ENCODE measurements at places on chromosomes 6 and 20.

- no peak for DNase-seq
Measured at GRCh38 chr6:161961046-161961445, 687.2 kb upstream of the AGPAT4 start.

- DNase-seq: no peak
Measured at GRCh38 chr6:3085074-3085473, 16.8 kb downstream of the RIPK1 start.

DNA sequence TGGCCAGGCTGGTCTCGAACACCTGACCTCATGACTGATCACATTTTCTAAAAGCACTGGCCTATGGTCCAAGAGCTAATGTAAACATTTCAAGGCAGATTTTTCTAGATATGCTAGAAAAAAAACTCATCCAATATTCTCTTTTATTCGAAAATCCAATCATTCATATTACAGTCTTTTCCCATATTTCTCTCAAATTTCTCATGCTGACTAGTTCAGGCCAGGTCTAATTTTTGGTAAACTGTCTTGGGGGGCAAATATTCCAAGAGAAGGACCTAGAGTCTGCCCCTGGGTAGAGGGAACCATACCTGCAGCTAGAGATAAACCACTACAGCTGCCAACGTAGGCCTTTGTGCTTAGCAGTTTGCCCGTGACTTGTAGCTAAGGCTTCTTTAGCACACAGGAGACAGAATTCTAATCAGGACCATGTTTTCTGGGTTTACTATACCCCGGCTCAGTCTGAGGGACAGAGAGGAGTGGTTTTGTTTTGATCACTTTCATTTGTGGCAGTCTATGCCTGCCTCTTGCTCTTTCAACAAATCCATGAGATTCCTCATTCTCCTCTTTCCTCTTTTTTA, 71.8 kb upstream of the CITED2 start:
- DNase-seq: no peak

DNA sequence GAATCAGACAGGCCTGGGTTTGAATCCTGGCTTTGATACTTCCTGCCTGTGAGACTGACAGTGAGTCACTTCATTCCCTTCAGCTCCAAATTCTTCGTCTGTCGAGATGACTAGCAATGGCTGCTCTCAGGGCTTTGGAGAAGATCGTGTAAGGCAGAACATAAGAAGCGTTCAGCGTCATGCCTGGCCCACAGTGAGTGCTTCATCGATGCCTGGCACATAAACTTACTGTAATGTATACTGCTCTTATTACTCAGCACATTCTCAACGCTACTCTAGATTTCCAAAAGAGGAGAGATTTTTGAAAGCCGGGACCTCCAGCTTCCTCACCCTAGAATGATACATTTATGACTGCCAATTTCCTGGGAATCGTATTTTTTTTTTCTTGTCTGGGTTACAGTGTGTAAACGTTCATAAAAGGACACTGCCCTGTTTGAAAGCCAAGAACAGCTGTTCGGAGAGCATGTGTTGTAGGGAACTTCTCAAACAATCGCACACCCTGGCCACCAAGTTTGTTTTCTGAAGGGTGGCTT, 16.2 kb upstream of the BCAS1 start:
- peak; percentile 60 for DNase-seq

DNA sequence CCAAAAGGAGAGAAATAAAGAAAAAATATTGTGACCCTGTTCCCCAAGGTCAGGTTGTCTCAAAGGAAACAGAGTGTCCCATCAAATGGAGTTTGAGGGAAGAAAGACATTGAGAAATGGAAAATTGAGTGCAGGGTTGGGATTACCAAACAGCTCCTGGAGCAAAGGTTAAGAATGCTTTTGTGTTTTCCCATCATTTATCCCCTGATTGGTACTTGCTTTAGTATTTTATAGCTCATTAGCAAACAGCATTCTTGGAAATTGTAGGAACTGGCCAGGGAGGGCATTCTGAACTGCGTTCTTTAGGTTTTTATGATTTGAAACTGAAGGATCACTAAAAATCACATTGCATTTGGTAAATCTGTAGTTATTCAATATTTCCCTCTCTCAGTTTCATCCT, 59.0 kb upstream of the NELFCD start:
- DNase-seq: no peak
